Spleen (tissue), 13 donors: ENCODE measurements at places on chromosomes 16 and 17. TPM values are rescaled to one million over a fixed set of nuclear protein-coding genes. Genes with fewer than 3 reads are reported as not detected.

CCL8 gene
- total RNA-seq, result 0.95 TPM

KRT39 gene
- not detected for total RNA-seq

NPIPA1 gene
- total RNA-seq, result 61.4 TPM

UTS2R gene
- 0.60 TPM for total RNA-seq

IGF2BP1 gene
- total RNA-seq, result not detected

- DNase-seq, result peak; percentile 89
These were observed 3.0 kb downstream of the RHBDF2 start for GRCh38 chr17:76497979-76498875.

PPP1R1B gene
- not detected for total RNA-seq

DNA sequence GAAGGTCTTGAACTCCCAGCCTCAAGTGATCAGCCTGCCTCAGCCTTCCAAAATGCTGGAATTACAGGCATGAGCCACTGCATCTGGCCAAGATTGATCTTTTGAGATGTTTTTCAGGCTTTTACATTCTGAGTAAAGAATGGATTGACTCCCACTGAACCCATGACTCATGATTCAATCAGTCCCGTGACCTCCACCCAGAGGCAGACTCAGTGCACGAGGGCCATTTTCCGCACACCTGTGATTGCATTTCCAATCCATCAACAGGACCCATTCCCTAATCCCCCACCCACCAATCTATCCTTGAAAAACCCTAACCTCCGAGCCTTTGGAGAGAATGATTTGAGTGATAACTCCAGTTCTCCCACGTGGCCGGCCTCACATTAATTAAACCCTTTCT, 40.4 kb upstream of the PRKCB start:
- DNase-seq, result no peak

DNA sequence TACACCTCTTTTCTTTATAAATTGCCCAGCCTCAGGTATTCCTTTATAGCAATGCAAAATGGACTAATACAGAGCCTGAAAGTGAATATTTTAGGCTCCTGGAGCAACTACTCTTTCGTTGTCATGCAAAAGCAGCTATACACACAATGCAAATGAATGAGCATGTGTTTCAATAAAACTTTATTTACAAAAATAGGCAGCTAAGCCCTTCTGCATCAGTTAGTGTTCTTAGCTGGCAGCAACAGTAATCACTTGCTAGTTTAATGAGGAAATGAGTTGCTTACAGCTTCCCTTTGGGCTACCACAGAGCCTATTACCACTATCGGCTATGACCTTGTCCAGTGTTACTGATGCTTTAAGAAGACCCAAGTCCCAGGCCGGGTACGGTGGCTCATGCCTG, 402.9 kb downstream of the XYLT1 start:
- DNase-seq, result no peak

GRCh38 chr17:72832306-72832705, 260.2 kb downstream of the SLC39A11 start:
- no peak for DNase-seq

KANSL1 gene
- total RNA-seq, result 99.5 TPM

SOX9 gene
- total RNA-seq, result not detected

SPOP gene
- total RNA-seq, result 75.1 TPM

DNA sequence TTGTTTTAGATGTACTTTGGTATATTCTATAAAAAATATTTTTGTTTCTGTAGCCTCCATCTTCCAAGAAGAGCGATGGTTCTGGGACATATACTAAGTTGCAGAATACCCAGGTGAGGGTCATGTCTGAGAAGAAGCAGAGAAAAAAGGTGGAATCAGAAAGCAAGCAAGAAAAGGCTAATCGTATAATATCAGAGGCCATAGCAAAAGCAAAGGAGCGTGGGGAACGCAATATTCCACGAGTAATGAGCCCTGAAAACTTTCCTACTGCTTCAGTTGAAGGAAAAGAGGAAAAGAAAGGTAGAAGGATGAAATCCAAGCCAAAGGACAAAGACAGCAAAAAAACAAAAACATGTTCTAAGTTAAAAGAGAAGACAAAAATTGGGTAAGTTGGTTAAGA, 154.6 kb downstream of the CHD9 start:
- DNase-seq, result no peak

- DNase-seq, result no peak
These were observed 587 bp upstream of the DBF4B start for GRCh38 chr17:44707755-44708400.

NPIPB2 gene
- total RNA-seq, result 13.8 TPM

DNA sequence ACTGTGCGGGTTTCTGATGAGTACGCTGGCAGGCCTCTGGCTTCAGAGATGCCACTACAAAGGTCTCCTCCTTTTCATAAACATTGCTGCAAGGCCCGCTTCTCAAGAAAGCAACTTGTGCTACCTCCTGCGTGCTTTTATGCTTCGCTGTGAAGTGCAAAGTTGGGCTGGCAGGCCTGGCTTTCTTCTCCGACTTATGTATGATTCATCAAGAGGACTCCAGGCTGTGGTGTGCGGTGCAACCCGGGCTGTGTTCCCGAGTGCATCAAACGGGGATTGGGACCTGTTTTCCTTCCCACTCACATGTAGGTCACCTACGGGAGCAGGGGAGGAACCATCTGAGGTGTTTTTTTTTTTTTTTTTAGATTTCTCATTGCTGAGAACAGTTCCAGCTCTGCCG, 534.1 kb downstream of the WWOX start:
- no peak for DNase-seq

GRCh38 chr16:65032387-65032786, 89.5 kb downstream of the CDH11 start:
- no peak for DNase-seq

RHBDF1 gene
- total RNA-seq, result 15.6 TPM

- DNase-seq, result no peak
These were observed 97.5 kb downstream of the METRNL start for GRCh38 chr17:83176623-83177583.

DNA sequence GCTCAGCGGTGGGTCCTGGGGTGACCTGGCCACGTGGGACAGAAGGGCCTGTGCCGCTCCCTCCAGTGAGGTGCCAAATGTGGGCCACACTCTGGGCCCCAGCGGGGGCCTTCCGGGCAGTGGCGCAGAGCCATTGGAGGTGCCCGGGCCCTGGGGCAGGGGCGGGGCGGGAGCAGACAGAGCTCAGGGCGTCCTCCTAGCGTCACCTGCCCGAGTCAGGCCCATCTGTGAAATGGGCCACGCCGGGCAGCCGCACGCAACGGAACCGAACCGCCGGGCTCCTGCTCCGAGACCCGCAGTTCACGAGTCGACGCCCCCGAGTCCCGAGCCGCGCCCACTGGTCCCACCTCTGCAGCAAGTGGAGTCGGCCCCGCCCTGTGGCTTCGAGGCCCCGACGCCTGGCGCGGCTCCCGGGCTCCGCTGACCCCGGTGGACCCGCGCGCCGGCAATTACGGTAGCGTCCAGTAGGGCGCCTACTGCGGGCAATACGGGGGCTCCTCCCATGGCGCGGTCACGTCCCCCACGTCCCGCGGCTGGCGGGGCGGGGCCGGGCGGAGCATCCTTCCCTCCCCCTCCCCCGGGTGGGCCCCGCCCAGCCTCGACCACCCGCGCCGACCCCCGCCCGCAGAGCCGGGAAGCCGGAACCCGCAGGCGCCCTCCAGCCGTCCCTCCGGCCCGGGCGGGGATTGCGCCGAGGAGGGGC, 1.9 kb downstream of the SLC16A3 start:
- DNase-seq, result peak; percentile 95

DNA sequence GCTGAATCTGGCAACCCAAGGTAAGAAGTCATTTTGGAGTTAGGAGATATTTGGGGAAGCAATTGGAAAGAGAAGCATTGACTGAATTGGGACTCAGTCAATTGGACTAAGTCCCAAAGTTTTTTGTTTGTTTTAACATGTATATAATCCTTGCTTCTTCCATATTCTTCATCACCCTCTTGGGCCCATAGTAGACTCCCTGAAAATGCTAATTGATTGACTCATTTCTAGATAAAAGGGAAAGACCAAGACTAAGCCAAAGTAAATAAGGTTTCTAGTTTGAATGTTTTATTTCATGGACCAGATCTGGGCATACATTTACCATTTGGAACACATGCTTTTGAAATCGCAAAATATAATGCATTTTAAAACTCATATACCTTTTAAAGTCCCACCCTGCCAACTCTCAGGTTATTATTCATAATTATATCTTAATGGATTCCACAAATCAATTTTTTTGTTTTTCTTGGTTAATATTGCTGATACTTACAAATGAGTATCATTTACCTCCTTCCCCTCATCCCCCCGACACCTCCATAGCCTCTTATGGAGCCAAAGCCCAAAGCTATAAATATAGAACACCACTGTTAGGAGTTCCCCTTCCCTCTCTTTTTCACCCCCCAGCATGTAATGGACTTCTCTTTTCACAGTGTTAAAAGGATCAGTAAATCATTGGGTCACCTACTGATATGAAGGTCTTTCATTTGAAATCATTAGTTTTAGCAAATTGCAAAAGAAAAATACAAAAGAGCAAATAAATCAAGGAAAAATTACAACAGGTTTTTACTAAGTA, 674.0 kb upstream of the SOX9 start:
- DNase-seq, result no peak

CES5A gene
- not detected for total RNA-seq

GRCh38 chr16:3509470-3509928, 8.7 kb downstream of the CLUAP1 start:
- DNase-seq, result peak; percentile 84

GRCh38 chr17:55448681-55449080, 27.0 kb upstream of the MMD start:
- DNase-seq, result no peak

DNA sequence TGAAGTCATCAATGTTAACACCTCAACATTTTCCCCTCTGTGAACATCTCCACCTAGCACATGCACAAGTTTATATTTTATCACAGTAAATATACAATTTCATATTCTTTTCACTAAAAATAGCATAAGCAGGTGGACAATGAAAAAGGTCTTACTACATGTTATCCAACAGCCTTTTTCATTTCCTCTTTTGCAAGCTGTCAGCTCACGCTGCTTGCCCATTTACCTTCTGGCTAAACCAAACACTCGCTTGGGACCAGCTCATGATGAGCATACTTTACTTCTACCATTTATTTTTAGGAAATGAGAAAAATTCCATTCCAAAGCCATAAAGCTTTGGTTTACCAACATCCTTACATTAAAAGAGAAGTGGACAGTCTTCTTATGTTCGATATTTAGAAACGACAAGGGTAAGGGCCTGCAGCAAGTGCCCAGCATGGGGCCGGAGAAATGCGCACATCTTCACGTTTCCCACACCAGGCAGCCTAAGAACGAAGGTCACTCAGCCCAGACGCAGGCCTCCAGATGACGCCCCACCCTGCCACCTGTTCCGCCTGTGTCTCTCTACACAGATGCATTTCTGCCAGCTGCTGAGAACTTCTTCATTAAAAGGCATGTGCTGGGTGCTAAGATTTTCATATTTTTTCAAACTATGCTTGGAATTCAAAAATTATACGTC, 13.9 kb downstream of the SNN start:
- DNase-seq, result peak; percentile 87

MYO15B gene
- total RNA-seq, result 569 TPM

CSH1 gene
- total RNA-seq, result not detected

KRTAP4-3 gene
- not detected for total RNA-seq

C17orf107 gene
- total RNA-seq, result 2.7 TPM

SULT1A1 gene
- 149 TPM for total RNA-seq

DNA sequence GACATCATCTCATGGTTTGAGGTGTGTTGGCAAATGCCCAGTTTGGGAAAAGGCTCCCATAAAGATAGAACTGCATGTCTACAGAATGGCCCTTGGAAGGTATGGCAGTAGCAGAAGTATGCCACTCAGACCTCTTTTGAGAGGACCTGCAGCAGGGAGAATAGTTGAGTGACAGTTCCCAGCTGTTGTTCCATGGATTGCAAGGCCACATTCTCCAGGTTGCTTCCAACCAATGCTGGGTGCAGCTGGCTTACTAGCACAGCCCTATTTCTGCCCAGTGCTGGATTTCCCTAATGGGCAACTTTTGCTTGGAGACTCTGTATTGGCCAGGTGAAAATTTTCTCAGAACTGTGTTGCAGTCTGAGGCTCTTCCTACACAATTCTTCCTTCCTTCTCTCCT, 266.2 kb downstream of the UTP18 start:
- DNase-seq, result no peak

- no peak for DNase-seq
These were observed 295.0 kb downstream of the CEP112 start for GRCh38 chr17:65896889-65897288.

GPRC5B gene
- 8.6 TPM for total RNA-seq
